SW 1271 (cell line): ENCODE measurements at places on chromosomes 2 and 18.

- no peak for DNase-seq
Observed at GRCh38 chr2:238382381-238382781, 44.3 kb upstream of the ASB1 start.

GRCh38 chr2:17786727-17787126 is 29.5 kb upstream of the MSGN1 start:
- DNase-seq = no peak

DNA sequence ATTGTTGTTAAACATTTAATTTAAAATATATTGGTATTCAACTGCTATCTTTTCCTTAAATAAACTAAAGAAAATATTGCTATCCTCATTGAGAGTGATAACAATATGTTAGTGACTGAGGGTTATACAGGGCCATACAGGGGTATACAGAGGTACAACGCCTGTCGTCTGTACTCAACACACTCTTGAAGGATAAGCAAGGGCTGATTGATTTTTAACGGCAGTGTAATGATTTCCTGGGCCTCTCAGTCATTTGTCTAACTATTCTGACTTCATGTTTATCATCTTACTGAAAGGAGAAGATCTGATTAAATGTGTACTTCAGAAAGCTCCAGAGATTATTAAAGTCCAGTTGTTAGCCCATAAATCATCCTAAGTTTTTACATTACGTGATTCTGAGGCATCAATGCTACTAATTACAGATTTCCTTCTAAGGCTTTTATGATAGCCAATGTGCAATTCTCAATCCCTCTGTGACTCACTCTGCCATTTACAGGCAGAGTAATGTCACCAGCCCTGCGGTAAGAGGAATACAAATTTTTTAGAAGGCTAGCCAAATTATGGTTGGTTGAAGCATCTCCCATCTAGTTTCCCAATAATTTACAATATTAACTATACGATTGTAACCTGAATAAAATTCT is 893.0 kb upstream of the CHAC2 start:
- DNase-seq = no peak

- no peak for DNase-seq
Observed at GRCh38 chr2:196086517-196087368, 18.1 kb upstream of the DNAH7 start.

- DNase-seq = no peak
Observed at GRCh38 chr2:127188797-127189196, 31.3 kb downstream of the CYP27C1 start.

- no peak for DNase-seq
Observed at GRCh38 chr2:101341421-101341820, 32.9 kb upstream of the RNF149 start.
